ENCODE measurements at places on chromosomes 5 and 9.

DNA sequence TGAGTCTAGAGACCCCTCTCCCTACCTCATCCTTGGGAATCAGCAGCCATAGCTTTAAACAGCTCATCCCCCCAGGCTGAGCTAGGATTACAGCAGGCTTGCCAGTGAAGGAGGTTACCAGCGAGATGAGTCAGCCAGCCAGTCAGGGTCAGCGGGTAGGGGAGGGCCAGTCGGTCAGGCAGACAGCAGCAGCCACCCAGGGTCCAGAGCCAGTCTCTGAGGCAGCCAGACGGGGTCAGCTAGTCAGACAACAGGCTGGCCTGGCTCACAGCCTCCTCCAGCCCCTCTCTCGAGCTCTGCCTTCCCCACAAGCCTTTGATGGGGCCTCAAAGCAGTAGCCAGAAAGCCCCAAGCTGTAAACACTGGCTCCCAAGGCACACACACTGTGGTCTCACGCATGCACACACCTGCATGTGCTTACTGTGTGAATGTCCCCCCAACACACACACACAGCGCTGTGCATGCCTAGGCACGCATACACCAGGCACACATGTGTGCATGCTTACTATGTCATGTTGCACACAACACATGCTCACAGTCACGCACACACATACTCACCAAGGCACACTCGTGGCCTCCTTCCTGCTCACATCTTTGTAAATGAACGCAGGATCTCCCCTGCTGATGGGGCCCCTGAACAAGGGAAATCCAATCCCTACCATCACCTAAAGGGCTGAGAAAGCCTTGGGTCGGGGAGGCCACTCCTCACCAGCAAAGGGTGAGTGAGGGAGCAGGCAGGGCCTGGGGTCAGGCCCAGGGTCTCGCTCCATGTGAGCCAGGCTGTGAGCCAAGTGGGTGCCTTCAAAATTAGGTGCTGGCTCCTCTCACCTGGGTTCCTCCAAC is 28.2 kb upstream of the CPLX2 start:
- peak; percentile 74 for DNase-seq

DNA sequence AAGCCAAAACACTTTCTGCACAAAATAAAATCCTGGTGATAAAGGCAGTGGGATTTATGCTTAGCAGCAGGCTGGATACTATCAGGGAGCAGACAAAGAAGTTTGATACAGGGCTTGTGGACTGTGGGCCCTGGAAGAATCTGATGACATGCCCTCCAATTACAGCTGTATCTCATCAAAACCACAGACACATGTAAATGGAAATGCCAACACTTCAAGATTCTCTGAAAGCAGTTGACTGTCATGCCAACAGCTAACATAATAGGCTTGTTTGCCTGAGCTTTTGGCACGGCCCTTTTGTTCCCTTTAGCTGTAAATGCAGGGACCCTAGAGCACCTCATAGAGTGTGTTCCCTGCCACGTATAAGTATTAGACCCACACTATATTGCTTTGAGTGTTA is 114.4 kb downstream of the STK32A start:
- DNase-seq, result no peak

DNA sequence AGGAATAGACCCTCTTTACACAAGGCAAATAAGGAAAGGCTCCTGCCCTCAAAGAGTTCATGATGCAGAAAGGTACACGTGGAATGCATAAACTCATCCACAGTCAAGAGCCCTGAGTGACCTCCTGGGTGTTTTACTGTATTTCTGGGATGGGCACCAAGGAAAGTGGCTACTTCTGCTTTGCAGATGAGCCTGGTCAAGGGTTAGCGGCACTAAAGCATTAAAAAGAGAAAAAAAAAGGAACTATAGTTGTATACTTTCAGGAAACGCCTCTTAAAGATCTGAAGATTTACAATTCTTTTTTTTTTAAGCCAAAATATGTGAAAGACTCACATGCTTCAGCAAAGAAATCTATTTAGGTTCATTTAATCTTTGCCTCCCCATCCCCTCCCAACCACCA is 366.2 kb upstream of the PDE4D start:
- DNase-seq, result no peak

DNA sequence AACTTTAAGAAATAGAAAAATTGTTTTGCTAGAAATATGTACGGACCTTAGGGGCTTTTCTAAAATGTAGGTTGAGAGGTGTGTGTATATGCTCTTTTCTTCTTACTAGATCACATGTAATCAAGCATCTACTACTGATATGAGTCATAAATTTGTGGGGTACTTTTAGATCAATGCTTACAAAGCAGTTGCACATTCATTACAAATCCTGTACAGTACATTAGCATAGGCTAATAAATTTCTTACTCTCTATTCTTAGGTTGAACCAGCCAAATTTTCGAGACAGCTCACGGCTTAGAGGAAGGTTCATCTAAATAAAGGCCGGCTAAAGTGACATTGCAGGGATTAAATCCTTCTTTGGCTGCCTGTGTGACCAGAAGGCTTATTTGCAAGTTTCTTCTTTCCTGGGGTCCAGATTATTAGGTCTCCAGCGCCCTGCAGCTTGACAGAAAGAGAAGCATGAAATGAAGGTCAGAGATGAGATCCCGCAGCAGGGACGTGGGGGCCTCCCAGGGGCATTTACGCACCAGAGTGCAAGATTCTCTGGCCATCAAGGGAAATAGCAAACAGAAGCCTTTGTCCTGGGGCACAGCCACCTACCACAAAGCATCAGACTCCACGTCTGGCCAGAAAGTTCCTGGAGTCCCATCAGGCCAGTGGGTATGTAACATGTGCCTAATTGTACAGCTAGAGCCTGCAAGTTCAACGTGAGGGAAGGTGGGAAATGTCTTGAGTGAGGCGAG is 53.0 kb downstream of the NIM1K start:
- DNase-seq, result no peak

DNA sequence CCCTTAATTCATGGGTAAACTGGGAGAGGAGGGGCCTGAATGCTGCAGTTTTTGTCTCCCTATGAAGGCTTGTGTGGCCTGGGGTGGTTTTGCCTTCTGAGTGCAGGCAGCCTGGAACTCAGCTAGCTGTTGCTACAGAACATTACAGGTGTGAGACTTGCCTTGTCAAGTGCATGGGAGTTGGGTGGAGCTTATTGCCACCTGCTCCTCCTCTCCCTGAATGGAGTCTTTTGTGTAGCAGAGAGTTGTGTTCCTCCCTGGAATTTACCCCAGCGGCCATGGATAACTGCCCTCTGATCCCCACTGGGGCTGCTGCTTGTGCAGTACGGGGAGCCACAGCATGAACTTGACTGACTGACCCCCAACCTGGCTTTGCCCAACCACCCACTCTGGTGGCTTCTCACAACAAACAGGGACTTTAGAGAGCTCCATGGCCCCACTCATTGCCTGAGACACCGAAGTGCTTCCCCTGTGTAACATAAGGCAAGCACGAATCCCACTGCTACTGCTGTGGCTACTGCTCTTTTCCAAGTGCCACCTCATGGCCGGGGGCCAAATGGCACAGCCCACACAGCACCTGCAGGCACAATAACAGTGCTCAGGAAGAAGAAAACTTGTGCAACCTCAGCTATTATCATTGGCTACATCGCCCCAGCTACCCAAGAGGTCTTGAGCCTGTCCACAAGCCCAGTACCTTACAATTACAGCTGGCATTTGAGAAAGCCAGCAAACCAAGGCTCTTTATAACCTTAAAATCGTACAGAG is 942.9 kb downstream of the CDH18 start:
- DNase-seq, result no peak

DNA sequence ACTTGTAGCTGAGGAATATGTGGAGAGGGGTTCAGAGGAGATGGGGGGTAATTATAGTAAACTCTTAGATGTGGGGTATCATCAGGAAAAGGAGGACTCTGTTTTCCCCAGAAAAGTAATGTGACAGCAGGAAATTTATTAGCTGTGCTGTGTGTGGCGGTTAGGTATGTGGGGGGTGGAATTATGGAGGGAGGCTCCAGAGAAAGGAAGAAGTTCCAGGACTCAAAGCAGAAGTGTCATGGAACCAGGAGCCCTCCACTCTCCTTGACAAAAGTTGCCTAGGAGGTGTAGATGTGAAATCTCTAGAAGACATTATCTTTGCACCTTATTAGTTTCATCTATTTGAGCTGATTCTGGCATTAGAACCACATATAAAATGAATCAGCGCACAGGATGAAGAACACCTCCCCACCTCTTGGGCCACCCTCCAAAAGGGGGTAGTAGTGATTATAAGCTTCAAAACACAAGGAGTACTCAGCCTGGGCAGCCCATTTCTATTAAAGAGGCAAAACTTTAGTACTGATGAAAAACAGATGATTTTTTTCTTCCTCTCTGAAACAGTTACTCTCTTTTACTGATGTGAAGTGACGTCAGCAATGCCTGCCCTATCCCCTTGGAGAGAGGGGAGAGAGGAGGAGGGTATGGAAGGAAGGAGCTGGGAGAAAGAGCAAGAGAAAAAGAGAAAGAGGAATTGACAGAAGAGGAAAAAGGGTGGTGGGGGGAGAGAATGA is 18.2 kb downstream of the NR2F1 start:
- no peak for DNase-seq

- DNase-seq, result no peak
Observed at GRCh38 chr5:468401-468800, 25.4 kb downstream of the EXOC3 start.

GRCh38 chr5:168879331-168879730 is 300.2 kb upstream of the PANK3 start:
- no peak for DNase-seq

- no peak for DNase-seq
Observed at GRCh38 chr5:167261309-167262100, 1029.9 kb upstream of the WWC1 start.

GRCh38 chr9:77010527-77010926 is 8.9 kb upstream of the FOXB2 start:
- DNase-seq, result no peak

Measured in adipocyte (in vitro differentiated cells).